ENCODE measurements at places on chromosomes 7 and 10.

DNA sequence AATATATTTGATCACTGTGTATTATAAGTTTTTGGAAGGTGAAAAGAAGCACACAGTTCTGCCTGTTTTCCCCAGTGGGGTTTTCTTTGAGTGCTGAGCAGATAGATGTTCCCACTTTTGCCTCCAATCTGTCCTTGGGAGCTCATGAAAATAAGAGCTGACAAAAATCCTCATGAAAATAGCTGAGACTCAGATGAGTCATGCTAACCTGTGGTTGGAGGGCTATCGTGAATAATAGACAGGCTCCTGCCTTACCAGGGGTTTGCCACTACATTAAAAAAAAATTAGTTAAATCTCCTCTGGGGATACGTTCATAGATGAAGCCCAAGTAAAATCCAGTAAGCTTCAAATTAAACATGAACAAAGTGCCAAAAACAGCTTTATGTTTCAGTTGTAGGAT is 10.9 kb upstream of the AOAH start:
- DNase-seq: no peak

DNA sequence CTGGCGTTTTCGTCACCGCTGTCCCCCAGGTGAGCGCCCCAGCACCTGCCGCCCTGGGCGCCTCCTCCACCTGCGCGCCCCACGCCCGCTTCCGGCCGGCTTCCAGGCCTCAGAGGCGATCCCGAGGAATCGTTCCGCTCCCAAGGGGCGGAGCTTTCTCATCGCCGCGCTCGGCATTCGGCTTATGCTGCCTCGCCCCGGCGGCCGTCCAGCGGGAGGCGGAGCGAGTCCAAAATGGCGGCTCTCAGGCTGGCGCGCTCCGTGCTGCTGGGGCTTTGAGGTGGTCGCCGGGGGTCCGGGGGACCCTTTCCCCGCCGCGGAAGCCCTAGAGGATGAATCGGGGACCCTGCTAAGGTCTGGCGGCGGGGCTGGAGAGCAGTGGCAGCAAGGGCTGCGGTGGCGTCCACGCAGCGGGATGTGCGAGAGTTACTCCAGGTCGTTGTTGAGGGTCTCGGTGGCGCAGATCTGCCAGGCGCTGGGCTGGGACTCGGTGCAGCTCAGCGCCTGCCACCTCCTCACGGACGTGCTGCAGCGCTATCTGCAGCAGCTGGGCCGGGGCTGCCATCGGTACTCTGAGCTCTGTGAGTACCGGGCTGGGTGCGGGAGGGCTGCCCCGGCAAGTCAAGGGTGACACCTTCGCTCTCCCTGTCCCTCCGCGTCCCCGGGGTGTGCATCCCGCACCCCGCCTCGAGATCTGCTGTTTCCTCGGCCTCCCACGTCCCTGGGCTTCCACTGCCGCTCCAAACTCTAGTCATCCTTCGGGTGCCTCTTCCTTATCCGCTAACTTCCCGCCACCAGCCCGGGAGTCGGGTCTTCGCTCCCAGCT is at the start of gene TAF3:
Gene TAF3, plus strand, starts transcription at position 211 of the 826 bp plus-strand sequence. Its CDS starts 205 bp downstream, at position 416.
- DNase-seq: peak; percentile 95

DNA sequence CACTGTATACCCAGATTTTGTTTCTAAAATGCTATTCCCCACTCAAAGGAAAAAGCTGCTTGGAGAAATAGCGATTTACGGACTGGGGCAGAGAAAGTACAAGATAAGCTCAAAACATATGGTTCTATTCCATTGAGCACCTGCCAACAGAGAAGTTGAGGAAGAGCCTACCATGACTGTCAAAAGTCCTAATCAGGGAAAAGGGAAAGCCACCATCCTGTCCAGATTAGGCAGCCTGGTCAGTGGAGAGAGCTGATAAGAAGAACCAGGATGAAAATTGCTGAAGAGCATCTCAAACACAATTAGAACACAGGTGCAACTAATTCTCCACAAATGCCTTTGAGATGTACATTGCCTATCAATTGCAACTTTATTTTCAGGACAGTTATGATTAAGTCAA is 104.1 kb downstream of the MYOF start:
- no peak for DNase-seq

DNA sequence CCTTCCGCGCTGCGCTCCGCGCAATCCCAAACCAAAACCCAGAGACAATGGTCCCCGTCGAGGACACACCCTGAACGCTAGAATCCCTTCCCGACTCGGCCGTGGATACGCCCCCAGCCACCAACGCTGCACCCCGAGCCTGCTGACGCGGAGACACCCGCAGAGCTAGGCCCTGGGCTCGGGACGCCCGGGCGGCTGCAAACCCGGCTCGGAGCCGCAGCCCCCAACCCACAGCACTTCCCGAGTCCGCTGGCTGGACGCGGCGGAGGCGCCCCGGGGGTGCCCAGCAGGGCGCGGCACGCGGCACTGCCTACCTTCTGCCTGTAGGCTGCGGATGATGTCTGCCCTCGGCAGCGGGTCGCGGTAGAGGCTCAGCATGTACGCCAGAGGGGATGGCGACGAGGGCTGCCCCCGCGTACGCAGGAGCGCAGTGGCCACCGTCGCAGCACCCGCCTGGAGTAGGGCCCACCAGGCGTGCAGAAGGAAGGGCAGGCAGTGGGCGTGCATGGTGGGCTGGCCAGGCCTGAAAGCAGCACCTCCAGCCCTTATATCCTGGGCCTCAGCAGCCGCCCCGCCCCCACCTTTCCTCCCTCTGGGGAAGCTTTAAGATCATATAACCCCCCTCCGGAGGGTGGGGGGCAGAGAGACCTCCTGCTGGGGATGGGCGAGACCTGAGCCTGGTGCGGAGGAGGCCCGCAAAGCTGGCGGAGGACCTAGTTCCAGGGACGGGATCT is at the start of gene NODAL:
Gene NODAL, minus strand, starts transcription at position 521 of the 734 bp plus-strand sequence. Its CDS starts 14 bp downstream, at position 507.
- DNase-seq: no peak

DNA sequence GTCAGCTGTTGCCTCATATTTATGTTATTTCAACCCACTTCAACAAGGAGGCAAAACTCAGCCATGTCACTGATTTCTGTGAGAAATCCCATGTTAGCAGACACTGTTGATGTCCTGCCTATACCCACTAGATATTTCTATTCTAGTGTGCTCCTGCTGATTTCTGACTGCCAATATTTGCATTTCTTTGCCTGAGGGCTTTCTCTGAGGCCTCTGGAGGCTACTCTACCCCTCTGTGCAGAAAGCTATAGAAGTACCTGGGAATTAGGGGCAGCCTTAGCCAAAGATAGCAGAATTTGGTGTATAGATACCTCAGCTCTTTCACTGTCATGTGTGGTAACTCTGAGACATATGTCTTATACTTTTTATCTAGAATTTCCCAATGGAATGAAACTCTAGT is 348.8 kb downstream of the SORCS3 start:
- no peak for DNase-seq

DNA sequence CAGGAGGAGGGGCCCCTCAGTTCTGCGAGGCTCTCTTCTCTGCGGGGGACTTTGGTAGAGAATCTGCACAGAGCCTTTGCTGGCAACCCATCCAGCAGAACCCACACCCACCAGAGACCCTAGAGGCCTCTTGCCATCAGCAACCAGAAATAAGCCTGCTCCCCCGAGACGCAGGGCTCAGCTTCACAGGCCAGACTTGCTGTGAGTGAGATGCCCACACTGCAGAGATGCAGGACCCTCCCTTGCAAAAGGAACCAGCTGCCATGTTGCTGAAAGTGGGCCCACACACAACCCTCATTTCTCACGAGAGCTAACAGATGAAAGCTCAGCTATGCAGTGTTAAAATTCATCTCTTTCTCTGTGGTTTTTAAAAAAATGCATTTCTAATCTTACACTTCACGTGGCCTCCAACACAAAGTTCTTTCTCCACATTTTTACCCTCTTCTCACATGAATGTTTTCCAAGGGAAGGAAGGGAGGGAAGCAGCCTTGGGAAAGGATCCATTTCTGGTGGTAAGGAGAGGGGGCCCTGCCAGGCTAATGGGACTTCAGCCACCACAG is 171.6 kb downstream of the CCDC3 start:
- DNase-seq: no peak

GRCh38 chr7:1144269-1144771 is 15.7 kb downstream of the ZFAND2A start:
- no peak for DNase-seq

- no peak for DNase-seq
Measured at GRCh38 chr7:84230491-84230890, 35.9 kb upstream of the SEMA3A start.

DNA sequence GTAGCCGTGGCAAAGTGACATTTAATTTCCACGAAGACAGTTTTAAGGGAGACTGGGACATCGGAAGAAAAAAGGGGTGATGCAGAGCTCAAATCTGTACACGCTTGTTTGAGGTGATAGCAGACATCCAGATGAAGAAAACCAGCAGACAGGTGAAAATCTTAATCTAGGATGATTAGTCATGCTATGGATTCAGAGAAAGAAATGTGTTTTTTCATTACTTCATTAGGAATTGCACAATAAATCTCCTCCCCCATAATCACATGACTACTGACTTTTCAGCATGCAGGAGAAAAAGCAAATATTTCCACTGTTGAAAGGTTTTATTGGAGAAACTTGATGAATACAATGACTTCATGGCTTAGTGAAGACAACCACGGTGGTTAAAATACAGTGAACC is 2.5 kb downstream of the NUDT5 start:
- DNase-seq: no peak

DNA sequence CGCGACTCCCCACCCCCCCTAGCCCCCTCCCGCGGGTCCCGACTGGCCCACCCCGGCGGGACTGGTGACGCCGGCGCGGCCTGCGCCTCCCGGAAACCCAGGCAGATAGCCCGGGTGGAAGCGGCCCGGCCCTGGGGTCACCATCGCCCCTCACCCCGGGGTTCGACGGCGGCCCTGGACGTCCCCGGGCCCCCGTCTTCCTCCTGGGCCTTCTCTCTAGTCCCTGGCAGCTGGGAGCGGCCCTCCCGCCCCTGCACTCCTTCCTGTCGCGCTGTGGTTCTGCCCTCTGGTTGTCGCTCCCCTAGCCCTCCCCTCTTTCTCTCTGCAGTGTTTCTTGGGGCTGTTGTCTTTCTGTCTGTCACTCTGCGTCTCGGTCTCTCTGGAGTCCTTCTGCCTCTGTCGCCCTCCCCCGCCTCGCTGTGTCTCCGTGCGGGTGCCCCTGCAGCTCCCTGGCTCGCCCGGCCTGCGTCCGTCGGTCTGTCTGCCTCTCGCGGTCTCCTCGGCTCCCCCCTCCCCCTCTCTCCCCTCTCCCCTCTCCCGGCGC is 90.5 kb upstream of the PAX2 start:
- no peak for DNase-seq

GRCh38 chr7:945556-946255 is 8.8 kb downstream of the ADAP1 start:
- peak; percentile 93 for DNase-seq

- DNase-seq: no peak
Measured at GRCh38 chr7:50738932-50739331, 43.8 kb downstream of the GRB10 start.

DNA sequence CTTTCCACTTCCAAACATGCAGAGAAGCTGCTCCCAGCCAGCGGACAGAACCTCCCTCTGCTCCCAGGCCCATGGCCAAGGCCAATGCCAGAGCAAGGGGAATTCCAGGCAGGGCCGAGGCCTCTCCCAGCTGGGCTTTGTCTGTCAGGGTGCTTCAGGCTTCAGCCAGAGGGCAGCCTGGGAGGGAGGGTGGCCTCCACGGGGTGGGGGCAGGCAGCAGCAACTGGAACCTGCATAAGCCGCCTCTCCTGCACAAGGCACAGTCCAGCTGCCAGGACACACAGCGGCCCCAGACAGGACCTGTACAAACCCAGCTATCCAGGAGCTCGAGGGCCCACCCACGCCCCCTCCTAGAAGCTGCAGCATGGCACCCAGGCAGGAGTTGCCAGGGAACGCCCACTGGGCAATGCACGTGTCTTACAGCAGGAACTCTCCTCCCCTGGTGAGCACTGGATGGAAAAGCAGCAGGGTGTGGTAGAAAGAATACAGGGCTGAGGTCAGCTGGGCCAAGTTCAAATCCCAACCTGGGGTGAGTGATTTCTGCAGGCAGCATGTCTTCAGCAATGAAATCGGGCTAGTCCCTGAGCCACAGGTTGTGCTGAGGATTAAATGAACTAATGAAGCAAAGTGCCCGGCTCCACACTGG is 7.6 kb downstream of the FAM53B start:
- DNase-seq: peak; percentile 89

DNA sequence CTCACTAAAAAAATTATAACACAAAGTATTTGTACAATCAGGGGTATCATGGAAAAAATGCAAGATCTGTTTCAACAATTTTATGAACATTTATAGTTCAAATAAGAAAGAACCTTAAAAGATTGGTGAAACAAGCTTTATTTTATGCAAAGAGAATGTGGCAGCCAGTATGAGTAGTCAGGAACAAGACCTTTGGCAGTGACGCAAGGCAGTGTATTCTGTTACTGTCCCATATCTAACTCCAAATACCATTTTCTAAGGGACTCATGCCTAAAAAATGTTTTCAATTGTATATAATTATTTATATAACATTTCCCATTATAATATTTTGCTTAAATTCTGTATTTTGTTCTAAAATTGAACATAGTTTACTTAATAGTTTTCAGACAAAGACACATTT is 19.1 kb upstream of the FAM53B start:
- no peak for DNase-seq

DNA sequence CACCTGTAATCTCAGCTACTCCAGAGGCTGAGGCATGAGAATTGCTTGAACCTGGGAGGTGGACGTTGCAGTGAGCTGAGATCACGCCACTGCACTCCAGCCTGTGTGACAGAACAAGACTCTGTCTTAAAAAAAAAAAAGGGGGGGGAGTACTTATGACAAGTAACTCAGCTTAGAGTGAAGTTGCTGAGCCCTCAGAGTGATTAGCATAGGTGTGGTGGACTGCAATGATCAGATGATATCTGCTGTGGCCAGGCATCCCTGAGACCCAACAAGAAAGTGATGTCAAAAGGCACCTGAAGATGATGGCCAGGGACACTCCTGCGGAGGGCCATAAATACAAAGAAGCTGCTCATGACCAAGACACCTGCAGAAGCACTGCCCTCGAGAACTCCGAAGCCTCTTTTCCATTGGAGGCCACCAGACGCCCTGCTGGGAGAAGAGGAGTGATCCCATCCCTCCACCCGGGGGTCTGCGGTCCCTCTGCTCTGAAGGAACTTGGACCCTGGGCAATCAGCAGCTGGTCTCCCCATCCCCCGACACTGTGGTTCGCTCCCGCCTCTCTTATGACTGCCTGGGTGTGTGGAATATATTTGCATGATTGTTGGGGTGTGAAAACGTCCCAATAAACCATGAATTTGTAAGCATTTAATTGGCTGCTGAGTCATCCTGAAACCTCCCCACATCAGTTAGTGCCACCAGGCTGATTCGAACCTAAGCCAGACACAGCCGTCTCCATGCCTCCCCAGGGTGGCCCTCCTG is 46.0 kb downstream of the RASGEF1A start:
- DNase-seq: no peak

DNA sequence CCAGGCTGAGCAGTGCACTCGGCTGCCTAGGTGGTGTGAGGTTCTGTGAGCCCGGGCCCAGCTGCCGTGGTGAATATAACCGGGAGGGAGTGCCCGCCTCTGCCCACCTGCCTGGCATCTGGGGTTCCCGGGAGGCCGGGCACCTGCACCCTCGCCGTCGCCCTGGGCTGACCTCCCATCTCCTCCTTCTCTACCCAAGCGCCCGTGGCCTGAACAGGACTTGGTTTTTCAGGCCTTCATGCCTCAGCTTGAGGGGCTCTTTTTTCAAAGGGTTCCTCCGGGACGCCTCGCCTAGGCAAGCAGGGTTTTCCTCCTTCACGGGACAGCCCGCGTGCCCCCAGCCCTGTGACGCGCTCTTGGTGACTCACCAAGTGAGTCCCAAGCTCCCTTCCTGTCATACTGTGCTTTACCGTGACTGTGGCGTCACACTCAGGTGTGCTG is 9.9 kb downstream of the INPP5A start:
- DNase-seq: peak; percentile 71

- DNase-seq: no peak
Measured at GRCh38 chr7:55794527-55794926, 68.0 kb downstream of the SEPTIN14 start.

Measured in ureter (tissue), 1 donor.